Anterior cingulate cortex (tissue), 58 donors: ENCODE measurements at places on chromosomes 16 and 17.

GRCh38 chr17:47286198-47286914 lies 32.7 kb downstream of the ITGB3 start:
- DNase-seq, result no peak

- no peak for DNase-seq
Observed at GRCh38 chr17:61410141-61411010, 10.7 kb downstream of the TBX2 start.

DNA sequence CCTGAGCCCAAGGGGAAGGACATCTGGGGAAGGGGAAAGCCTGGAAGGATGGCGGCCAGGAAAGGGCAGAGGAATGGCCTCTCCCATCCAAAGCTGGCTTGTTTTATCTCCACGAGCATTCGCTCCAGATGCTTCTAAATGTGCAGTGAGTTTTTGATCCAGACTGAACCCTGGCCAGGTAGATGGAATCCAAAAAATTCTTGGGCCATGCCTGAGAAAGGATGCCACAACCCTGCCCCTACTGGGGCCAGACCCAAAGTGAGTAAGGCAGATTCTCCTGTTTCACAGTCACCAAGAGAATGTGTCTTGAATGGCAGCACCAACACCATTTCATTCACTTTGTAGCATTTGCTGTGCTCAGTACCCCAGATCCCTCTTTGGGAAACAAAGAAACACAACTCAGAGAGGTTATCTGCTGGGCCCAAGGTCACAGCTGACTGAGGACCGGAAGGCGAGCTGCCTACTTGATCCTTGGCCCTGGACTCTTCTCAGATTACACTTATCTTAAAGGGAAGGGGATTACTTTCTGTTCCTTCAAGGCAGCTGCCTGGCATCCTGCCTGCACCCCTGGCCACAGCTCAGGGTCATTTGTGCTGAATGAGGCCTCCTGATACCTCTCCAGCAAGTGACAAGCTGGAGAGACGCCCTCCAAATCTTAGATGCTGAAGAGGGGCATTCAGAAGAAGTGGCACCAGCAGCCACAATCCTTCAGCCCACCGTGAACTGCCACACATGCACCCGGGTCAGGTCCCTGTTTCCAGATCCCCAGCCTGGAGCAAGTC lies 3.6 kb downstream of the LRRC75A start:
- no peak for DNase-seq

GRCh38 chr16:35749253-35750141 lies 2290.1 kb downstream of the TP53TG3F start:
- no peak for DNase-seq
